Posterior vena cava (tissue), 2 donors: ENCODE measurements at places on chromosomes 1 and 21.

GRCh38 chr1:25680701-25681100, 64.1 kb downstream of the MAN1C1 start:
- DNase-seq, result no peak

DNA sequence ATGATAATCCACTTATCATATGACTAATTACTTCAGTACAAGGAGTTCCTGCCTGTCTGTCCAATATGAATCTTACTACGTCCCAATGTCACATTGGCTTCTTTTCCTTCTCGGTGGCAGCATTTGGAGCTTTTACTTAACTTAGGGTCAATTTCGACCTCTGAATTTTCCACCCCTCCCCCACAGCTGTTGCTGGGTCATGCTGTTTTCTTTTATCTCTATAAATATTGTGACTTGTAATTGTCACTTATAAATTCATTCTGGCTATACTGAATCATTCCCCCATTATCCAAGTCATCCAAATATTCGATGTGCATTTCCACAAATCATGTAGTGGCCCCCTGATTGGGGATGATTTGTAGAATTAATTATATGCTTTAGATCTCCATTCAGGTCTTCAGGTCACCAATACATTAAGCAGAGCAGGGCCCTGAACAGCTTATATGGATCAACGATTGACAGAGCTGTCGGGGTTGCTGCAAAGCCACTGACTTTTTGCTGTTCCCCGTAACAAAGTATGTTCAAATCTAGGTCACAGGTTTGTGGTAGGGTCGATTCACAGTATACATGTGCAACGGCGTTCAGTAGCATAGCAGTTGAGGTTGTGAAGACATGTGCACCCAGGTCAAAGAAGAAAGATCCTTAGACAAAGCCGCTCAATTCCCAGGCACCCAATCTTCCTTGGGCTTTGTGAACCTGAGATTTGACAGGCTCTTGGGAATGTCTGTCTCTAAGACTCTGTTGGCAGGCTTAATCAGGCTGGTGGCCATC, 18.3 kb upstream of the RNU1-4 start:
- peak; percentile 45 for DNase-seq

- no peak for DNase-seq
Observed at GRCh38 chr1:85135392-85135798, 65.4 kb downstream of the SYDE2 start.

GRCh38 chr1:62058956-62059355, 135.7 kb upstream of the L1TD1 start:
- DNase-seq, result no peak

DNA sequence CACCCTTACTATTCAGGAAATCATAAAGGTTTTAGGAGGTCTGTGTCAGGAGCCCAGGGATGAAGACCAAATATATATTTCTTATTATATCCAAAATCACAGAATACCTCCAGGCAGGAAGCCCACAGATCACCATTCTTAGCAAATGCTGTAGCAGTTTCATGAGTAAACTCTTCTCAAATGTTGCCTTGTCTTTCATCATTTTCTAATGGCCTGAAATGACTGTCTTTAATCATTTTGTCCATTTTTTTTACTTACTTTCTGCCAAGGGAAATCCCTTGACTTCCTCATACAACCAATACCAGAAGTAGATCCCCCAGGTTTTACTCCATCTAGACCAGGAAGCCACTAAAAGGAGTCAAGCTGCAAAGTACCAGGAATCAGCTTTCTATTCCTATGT, 32.4 kb downstream of the PSMG1 start:
- no peak for DNase-seq

GRCh38 chr1:118155106-118155505, 29.9 kb downstream of the SPAG17 start:
- DNase-seq, result no peak

- no peak for DNase-seq
Observed at GRCh38 chr1:77370161-77370560, 88.3 kb downstream of the AK5 start.

DNA sequence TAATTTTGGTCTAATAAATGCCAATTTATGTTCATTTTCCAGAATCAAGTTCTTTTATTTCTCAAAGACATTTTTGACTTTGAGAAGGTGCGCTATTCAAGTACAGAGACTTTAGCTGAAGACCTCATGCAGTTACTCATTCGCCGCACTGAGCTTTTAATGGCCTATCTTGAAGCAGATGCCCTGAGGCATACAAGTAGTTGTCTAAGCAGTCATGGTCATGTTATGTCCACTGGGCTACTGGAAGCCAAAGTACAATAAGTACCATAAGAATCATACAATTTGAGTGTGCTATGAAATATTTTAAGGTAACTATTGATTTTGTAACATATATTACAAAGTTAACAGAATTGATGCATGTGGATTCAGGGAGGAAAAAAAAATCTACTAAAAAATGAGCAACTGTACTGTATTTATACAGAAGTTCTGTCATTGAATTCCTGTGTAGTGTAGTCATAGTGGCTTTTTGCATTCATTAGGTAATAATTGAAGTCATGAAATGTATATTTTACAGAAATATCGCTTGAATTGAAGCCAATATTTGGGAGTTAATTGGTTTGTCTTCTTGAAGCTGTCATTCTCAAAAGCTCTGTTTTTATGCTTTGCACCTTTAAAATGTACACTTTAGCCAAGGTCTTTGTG, 13.5 kb upstream of the NEXN start:
- DNase-seq, result no peak

GRCh38 chr1:30759718-30760281, 2.2 kb upstream of the LAPTM5 start:
- no peak for DNase-seq

- no peak for DNase-seq
Observed at GRCh38 chr1:85334962-85335361, 58.5 kb upstream of the BCL10 start.

GRCh38 chr1:50967416-50968157, 2.5 kb upstream of the CDKN2C start:
- DNase-seq, result no peak

GRCh38 chr1:56719171-56719570, 74.1 kb downstream of the PRKAA2 start:
- no peak for DNase-seq

- no peak for DNase-seq
Observed at GRCh38 chr1:66276218-66276617, 257.7 kb upstream of the SGIP1 start.

- no peak for DNase-seq
Observed at GRCh38 chr1:202723708-202724107, 13.5 kb upstream of the SYT2 start.

DNA sequence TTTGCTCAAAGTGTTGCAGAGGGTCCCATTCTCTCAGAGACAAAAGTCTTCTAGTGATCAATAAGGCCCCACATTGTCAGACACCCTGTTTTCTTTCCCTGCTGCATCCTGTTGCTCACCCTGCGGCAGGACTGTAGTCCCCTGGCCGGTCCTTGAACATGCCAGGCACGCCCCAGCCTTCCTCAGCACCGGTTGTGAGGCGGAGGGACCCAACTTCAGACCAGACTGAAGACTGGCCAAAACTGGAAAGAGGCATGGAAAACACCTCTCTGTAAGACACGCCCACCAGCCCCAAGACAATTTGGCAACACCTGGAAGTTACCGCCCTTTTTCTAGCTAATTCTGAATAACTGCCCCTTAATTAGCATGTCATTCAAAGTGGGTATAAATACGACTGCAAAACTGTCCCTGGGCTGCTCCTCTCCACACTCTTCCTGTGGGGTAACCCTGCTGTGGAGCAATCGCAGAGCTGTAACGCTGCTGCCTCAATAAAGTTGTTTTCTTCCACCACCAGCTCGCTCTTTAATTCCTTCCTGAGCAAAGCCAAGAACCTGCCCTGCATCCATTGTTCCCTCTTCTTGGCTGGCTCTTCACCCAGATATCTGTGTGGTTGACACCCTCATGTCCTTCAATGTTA, 23.8 kb downstream of the PLA2G2A start:
- DNase-seq, result no peak

DNA sequence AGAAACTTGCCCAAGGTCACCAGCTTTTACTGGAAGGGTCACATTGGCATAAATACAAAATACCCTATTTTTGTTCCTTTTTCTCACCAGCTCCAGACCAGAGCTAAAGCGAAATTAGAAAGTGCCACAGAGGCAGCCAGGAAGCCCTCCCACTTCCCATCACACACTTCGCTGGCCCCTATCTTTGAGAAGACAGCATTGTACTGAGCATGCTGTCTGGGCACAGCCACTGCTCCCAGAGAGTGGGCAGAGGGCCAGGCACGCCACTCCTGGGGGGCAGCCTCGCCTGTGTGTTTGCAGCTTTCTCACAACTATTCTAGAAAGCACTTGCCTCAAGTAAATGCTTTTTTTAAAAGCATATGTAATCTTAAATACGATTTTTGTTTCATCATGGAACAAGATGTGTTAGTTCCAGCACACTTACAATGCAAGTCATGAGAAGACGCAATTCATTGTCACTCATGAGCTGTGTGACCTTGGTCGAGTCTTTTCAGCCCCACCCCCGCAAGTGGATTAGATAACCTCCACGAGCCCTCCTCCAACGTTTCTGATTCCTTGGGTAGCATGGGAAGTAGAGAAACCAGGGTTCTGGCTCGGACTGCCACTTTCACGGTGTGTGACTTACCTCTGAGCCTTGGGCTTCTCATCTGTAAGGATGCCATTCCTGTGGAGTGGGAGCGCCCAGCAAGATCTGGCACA, 25.7 kb upstream of the EPHA8 start:
- no peak for DNase-seq
